ENCODE measurements at places on chromosomes 3 and 15. TPM values are rescaled to one million over a fixed set of nuclear protein-coding genes. Genes with fewer than 3 reads are reported as not detected.

DNA sequence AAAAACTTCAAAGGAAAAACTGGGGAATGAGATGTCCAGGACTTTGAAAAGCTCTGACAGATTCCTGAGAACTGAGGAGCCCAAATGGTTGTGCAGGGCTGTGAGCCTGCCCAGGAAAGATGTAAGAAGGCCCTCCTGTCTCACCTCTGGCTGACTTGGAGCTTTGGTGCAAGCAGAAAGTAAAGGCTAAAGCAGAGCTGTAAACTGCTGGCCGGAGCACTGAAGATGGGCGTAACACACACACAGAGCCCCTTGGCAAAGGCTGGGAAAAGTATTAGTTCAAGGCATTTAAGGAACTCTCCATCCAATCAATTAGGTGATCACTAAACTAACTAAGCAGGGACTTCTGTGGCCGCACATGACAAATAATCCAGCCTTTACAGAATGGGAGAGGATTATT, 144.1 kb upstream of the HACD2 start:
- H3K27ac ChIP-seq = no peak overlapping the region
- DNase-seq = no peak
- H3K4me1 ChIP-seq = no peaks in the 10 kb centered on the region
- no peaks in the 10 kb centered on the region for H3K27me3 ChIP-seq
- no peak overlapping the region for H3K4me3 ChIP-seq

- no peak overlapping the region for H3K4me3 ChIP-seq
- no peaks in the 10 kb centered on the region for H3K36me3 ChIP-seq
- no peaks in the 10 kb centered on the region for H3K4me1 ChIP-seq
- no peak for DNase-seq
- H3K27me3 ChIP-seq = no peaks in the 10 kb centered on the region
- no peak overlapping the region for H3K27ac ChIP-seq
These were observed 25.7 kb upstream of the RAD18 start for GRCh38 chr3:8988791-8989558.

GRCh38 chr15:45203182-45203581, 15.4 kb upstream of the SHF start:
- H3K4me1 ChIP-seq = no peaks in the 10 kb centered on the region
- peaks cover 2% of the 10 kb centered on the region for H3K27me3 ChIP-seq
- no peak for DNase-seq
- H3K27ac ChIP-seq = no peak overlapping the region
- H3K36me3 ChIP-seq = no peaks in the 10 kb centered on the region
- no peak overlapping the region for H3K4me3 ChIP-seq

GRCh38 chr3:32401556-32402081, 10.0 kb downstream of the CMTM7 start:
- no peaks in the 10 kb centered on the region for H3K27me3 ChIP-seq
- peak overlapping the region; percentile 53 for H3K4me3 ChIP-seq
- H3K4me1 ChIP-seq = no peaks in the 10 kb centered on the region
- peak; percentile 72 for DNase-seq
- H3K27ac ChIP-seq = peak overlapping the region; percentile 92

LRRIQ4 gene
- 0.15 TPM for total RNA-seq

DNA sequence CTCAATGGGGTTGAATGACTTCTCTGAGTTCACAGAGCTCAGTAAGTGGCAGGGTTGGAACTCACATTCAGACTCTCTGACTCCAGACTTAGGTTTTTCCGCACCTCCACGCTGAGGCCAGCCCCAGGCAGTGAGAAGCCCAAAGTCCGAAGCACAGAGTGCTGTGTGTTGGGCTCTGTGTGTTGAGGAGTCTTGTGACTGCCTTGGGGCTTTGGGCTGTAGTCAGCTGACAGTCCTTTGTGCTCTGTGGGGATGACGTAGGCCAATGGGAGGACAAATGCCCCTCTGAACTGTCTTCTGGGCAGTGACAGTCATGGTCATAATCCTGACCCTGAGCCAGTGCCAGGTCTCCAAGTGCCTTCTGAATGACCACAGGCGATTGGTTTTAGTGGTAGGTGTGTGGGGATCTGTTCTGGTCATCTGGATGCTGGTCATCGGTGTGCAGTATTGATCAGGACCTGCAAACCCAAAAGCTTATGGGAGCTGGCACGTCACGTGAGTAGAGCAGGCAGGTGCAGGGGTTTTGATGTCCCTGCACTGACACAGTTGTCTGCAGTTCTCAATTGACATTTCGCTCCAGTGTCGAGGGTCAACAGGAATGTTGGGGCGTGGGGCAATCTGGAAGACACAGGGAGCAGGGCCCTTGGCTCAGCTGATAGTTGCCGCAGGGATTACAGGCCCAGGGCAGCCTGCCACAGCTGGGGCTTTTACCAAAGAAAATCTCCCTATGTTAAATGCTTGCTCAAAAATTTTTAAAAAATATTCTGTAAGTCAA, 45.3 kb downstream of the CAPN3 start:
- H3K27ac ChIP-seq = no peak overlapping the region
- H3K4me1 ChIP-seq = no peaks in the 10 kb centered on the region
- H3K27me3 ChIP-seq = no peaks in the 10 kb centered on the region
- no peak for DNase-seq
- no peaks in the 10 kb centered on the region for H3K36me3 ChIP-seq

PLA2G4E gene
- total RNA-seq = not detected
